ENCODE measurements at places on chromosomes 6 and 20.

DNA sequence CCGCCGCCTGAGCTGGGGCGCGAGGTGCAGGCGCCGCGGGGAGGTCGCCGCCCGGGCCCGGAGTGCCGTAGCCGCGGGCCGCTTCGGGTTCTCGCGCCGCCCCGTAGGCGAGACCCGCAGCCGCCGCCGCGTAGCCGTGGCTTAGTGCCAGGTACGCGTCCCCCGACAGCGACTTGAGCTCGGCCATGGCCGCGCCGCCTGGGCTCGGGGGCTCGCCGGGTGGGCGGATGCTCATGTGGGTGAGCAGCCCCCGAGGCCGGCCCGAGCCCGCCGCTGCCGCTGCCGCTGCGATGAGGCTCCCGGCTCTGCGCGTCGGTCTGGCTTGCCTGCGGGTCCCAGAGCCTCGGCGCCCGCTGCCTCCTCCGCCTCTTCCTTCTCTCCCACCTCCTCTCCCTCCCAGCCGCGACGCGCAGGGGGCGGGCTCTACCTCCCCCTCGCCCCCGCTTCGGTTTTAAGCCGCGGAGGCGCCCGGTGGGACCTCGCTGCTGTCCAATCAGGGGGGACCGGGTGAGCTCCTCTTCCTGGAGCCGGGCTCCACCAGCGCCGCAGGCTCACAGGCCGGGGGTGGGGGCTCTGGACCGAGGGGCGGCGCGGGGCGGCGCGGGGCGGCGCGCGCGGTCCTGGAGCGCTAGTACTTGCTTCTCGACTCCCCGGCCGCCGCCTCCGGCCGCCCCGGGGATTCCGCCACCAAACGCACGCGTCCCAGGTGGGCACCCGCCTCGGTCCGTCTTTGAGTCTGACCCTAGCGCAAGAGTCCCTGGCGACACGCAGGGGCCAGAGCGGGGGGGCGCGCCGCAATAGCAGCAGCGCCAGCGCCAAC is at the start of gene BHLHE23:
BHLHE23 (minus strand) TSS at position 425 of the 820 bp plus-strand sequence; CDS start at position 235, 190 bp downstream.
- no peak for DNase-seq

- no peak for DNase-seq
These were observed 89.8 kb upstream of the TENT5A start for GRCh38 chr6:81842254-81842653.

- no peak for DNase-seq
These were observed 214.5 kb downstream of the SOX4 start for GRCh38 chr6:21808045-21808470.

GRCh38 chr20:34604980-34605788 is 46.7 kb downstream of the MAP1LC3A start:
- DNase-seq = no peak

GRCh38 chr20:2814076-2814475 is 711 bp upstream of the C20orf141 start:
- DNase-seq = no peak

DNA sequence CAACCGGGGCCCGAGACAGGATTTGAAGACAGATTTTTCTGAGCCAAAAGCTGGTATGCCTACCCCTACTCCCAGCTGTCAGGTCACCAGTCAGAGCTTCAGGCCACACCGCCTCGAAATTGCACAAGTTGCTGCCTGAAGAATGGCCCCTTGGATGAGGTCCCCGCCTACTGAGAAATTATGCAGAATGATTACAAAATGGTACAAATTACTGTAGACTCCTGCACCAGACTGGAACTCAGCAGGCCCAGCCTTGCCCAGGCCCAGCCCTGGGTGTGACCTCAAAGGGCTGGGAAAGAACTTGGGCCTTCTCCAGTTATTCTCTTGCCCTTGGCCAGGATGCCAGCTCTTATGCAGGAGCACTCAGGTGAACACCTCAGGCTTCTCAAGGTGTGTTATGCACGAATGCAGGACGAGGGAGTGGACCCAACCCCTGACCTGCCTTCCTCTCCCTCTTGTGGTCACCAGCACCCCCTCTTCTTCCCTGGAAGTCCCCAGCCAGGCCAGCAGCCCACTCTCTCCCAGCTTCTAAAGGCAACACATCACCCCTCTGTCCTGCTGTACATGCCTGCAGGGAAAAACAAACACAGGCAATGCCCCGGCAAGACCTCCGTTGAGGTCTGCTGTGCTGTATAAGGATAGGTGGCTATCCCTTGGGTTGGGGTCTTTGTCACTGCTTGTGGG is 88.7 kb upstream of the NAA20 start:
- no peak for DNase-seq

GRCh38 chr6:80477591-80477990 is 371.1 kb downstream of the BCKDHB start:
- no peak for DNase-seq

- no peak for DNase-seq
These were observed 5.8 kb upstream of the KIF3B start for GRCh38 chr20:32271620-32272019.

- no peak for DNase-seq
These were observed 36.7 kb upstream of the AKIRIN2 start for GRCh38 chr6:87738744-87739143.

GRCh38 chr6:163974322-163974721 is 559.8 kb downstream of the QKI start:
- no peak for DNase-seq

DNA sequence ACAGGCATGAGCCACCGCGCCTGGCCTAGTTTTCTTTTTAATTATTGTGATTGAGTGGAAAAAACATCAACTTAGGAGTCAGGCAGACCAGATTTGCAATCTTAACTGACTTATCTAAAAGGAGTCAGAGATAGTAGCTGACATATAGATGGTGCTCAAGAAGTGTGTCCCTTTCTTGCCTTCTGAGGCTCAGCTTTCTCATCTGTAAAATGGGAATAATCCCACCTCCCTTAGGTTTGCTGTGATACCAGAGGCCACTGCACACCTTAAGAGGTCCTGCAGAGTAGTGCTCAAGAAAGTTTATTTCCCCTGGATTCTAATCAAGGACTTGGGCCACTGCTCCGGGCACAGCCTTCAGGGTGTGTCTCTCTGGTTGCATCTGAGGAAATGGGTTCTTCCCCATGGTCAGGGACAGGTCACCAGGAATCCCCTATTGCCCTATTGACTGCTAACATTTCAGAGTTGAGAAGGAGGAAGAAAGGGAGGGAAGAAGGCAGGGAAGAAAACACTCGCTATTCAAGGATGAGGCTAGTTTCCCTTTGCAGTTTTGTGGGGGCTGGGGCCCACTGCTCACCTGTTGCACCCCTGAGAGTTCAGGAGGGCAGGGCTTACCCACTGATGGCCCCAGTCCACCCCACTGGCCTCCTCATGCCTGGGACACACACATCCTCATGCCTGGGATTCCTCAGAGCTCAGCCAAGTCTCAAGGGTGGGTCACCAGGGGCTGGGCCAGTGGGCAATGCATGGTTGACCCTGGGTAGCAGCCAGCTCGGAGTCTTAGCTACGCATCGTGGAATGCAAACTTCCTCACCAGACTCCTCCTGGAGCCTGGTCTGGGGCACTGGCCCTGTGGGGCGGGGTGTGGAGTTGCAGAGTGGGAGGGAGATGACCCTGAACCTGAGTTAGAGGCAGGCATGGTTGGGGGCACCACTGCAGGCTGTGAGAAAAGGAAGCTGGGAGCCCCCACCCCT is 21.2 kb downstream of the C6orf132 start:
- DNase-seq = no peak

DNA sequence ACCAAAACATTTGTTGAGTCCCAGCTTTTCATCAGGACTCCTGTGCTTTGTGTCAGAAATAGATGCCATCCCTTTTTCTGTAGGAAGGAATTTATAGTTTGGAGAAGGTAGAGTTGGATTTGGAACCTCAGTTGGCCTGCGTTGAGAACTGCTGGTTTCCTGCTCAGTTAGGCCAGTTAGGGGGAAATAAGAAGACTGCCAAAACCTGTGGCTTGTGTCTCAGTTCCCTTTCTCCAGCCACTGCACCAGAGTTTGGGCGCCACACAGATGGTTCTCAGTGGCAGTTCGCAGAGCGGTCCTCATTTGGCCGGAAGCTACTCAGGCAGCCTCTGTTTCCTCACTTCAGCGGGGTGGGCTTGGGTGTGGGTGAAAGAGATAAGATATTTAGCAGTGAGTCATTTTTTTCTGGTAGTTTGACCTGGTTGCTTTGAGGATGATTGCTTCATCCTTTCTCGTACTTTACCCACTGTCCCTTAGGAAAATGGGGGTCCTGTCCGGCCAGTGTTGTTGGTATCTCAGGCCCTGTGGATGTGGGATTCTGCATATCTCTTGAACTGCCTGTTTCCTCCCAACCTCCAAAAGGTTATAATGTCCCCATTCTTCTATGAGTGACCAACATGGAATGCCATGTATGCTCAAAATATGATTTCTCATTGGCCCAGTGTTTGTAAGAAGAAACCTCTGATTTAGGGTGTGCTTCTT is 53.7 kb downstream of the JARID2 start:
- peak; percentile 52 for DNase-seq

DNA sequence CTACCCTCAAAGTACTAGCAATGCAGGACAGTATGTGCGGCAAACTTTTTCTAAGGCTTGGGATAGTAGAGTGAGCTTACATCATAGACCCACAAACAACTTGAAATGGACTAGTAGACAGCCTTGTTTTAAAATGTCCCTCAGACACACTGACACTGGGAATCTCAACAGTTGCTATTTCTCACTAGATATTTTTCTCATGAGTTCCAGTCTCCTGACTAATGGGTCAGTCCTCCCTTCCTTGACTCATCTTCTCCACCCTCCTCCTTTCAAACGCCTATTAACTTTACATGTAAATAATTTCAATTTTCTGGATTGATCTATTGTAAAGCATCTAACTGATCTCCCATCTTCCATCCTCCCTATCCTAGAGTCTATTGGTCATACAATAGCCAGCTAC is 308.3 kb upstream of the PREP start:
- no peak for DNase-seq

- no peak for DNase-seq
These were observed 57.5 kb downstream of the FOXC1 start for GRCh38 chr6:1667012-1667804.

GRCh38 chr20:33828326-33828844 is 17.2 kb downstream of the CHMP4B start:
- DNase-seq = no peak

- no peak for DNase-seq
These were observed 17.1 kb downstream of the IRF4 start for GRCh38 chr6:408599-409102.

DNA sequence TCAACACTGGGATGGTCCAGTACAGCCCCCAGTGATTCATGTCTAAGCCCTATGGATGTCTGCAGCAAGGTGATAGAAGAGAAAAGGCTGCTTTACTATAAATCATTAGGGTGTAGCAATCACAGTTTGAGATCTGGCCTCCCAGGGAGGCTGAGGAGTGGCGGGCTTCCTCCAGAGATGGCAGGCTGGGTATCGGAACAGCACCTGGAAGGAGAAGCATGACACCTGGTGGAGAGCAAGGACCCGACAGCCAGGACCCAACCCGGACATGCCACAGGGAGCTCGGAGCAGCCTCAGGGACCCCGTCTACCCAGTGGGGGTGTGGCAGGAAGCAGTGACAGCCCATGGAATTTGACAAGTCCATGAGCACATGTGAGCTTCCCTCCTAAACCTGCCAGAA is 114.8 kb upstream of the CD93 start:
- DNase-seq = no peak

DNA sequence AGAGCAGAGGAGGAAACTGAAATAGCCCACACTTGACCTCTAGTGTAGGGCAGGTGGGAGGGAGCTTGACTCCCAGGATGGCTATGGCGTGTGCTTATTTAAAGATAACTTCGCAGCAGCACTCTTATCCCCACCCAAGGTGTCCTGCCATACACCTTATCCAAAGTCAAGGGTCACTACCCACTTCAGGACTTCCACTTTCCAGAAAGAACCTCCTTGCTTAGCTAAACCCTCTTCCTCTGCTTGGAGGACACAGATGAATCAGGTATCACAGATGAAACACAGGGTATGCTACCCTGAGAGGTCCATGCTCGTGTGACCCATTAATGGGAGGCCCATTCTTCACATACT is 2.3 kb downstream of the RIN2 start:
- DNase-seq = no peak

DNA sequence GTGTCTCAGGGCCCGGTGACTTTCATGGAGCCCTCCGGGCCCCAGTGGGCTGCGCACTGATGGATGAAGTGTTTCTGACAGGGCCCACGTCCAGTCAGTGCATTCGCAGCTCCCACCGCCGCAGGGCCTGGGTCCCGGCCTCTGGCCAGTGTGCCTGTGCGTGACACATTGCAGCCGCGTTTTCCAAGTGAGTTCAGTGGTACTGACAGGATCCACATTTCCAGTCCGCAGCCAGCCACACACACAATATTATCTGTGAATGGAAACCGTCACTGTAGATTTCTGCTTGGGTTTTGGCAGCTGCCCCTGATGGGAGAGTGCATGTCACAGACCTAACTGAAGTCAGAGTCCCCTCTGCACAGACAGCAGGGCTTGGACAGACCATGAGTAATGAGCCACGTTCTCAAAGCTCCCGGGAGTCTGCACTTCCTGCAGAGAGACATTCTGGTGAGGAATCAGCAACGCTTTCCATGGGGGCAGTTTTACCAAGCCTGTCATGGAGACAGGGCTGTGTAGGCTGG is 171.4 kb downstream of the MYLK4 start:
- no peak for DNase-seq

DNA sequence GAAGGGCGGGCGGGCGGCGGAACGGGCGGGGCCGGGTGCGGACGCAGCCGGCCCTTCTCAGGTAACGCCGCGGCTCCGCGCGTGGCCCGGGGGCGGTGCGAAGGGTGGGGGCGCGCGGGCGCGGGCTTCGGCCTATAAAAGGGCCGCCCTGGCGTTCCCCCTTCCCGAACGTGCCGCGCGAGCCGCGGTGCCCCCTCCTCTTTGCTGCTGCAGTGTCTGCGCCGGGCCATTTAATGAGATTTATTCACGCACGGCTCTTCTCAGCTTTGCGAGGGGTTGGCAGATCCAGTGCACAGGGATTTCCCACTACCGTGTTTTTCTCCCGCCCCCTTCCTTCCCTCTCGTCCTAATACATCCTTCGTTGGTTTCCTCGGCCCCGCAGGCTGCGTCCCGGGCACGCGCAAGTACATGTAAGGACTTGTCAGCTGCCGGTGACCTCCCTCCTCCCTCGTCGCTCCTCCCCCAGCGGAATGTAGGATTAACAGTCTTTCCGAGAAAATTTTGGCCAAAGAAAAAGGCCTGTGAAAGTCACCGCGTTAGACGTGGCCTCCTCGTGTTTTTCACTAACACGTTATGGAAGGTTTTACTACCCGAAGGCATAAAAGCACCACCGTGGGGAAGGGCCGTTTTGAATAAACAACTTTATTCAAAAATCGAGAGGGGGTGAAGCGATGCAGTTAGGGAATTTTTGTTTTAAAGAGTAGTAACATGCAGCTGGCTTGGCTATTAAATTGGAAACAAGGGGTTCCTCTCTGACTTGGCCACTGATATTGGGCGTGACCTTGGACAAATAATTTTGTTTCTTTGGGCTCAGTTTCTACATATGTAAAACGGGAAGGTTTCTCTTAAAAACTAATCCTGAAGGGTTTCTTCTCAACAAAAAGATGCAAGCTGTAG is 966 bp upstream of the REV3L start:
- peak; percentile 84 for DNase-seq
